ENCODE measurements at places on chromosomes 13 and 19.

- peak; percentile 35 for DNase-seq
Observed at GRCh38 chr19:22144394-22144793, 52.4 kb downstream of the ZNF676 start.

- DNase-seq = no peak
Observed at GRCh38 chr13:60494296-60494695, 97.3 kb downstream of the TDRD3 start.

DNA sequence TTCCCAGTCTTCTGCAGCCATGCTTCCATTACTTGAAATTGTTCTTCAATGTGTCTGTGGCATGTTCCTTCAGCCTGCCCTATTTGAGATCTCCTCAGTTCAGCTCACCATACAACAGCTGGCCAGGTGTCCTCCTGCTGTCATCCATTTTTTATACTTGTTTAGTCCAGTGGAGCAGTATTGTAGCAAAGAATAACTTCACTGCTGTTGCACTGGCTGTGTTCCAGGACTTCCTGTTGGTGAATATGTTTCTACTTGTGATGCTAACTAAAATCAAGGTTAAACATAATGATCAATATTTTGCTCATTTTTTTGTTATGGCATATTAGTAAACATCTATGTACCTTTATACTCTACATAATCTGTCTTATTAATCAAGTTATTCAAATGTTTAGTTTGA is 1394.1 kb downstream of the PCDH9 start:
- DNase-seq = no peak

DNA sequence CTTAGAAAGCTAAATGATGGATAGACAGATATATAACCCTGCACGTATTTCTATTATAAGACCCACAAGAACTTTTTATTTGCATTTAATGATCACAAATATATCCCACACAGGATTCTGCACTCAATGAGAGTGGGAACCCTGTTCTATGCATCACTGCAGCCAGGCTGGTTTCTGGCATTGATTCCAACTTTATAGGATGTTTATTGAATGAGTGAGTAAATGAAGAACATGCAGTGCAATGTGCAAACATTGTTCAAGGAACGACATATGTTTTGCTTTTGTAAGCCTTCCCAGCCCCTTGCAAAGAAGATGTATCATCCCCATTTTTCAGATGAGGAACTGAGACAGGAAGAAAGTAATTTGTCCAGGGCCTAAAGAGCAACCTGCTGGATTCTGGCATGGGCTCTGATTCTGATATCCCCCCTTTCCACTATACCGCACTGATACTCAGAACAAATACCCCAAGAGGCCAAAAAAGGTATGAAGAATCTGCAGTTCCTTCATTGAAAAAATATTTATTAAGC is 246.3 kb downstream of the LACC1 start:
- DNase-seq = no peak

DNA sequence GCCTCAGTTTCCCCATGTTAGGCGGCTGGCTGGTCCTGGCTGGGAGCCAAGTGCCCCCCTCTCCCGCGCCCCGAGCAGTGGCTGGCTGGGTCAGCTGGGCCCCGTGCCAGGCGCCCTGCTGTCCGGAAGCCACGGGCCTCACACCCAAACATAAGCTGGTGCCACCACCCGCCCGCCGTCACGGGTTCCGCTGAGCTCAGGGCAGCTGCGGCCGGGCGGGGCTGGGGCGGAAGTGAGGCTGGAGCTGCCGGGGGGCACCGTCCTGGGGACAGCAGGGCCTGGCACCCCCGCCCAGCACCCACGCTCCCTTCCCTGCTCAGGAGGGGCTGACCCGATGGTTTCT is 19.3 kb downstream of the HCN2 start:
- DNase-seq = no peak

DNA sequence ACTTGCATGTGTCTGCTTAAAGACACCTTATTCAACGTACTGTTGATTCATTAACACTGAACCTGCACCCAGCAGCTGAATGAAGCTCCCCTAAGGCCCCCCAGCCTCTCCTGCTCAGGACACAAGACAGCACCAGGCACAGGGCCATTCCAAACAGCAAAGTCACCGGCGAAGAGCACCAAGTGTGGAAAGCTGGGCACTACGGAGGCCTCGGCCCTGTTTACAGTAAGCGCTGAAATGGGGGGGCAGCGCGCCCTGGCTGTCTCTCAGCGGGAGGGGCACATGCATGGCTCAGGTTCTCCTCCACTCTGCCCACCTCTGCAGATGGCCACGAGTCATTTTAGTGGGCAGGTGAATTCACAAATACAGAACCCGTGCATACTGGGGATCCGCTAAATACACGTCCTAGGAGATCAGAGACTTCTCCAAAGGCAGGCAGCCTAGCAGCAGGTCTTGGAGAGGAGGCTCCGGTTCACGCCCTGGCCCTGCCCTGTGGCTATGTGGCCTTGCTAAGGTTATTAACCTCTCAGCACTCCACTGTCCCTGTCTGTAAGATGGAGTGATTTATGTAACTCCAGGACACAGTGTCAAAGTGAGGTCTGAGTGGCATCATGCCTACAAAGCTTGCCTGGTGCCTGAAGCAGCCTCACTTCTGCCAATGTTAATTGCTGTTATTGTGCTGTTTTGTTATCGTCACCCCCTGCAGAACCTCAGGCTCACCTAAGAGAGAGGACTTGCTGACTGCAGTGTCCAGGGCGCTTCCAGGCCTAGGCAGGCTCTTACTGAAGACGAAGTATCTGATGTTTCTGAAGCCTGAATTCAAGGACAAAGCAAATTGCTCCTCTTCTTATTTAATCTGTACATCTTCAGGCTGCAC is 207.4 kb upstream of the SOX1 start:
- DNase-seq = no peak

- no peak for DNase-seq
Observed at GRCh38 chr19:32682317-32682716, 6.7 kb downstream of the RGS9BP start.

GRCh38 chr13:112062571-112063570 is 4.1 kb upstream of the SOX1 start:
- DNase-seq = no peak

- no peak for DNase-seq
Observed at GRCh38 chr19:33763633-33764371, 32.9 kb upstream of the KCTD15 start.

DNA sequence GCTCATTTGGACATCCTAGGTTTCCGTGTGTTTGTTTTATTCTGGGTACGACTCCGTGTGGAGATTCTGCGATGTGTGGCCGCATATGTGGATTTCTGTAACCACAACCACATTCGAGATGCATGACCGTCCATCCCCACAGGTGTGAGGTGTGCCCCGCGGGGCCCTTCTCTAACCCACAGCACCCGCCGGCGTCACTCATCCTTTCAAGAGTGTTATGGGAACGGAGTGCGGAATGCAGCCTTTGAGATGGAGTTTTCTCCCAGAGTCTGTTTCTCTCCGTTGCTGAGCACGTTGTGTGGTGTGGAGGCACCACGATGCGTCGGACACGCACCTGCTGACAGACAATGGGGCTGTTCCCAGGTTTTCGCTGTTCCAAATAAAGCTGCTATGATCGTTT is 40.0 kb downstream of the C13orf46 start:
- no peak for DNase-seq

- peak; percentile 77 for DNase-seq
Observed at GRCh38 chr13:38763446-38764381, 76.8 kb downstream of the FREM2 start.

- DNase-seq = peak; percentile 49
Observed at GRCh38 chr13:20441879-20442278, 83.8 kb downstream of the CRYL1 start.

- no peak for DNase-seq
Observed at GRCh38 chr19:45101806-45102205, 8.8 kb downstream of the PPP1R37 start.

DNA sequence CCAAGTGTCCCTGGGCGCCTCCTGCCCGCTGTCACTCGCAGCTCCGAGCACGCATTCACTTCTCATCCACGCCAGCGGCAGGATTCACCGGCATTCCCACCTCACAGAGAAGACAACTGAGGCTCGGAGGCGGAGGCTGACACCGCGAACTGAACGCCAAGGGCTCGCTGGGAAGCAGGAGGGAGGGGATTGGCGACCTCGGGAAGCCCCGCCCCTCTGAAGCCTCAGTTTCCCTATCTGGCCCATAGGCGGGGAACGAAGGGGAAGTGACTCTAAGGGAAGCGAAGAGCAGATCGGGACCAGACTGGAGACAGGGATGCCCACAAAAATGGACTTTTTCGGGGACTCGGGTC is 256 bp downstream of the MICOS13 start:
- DNase-seq = no peak

DNA sequence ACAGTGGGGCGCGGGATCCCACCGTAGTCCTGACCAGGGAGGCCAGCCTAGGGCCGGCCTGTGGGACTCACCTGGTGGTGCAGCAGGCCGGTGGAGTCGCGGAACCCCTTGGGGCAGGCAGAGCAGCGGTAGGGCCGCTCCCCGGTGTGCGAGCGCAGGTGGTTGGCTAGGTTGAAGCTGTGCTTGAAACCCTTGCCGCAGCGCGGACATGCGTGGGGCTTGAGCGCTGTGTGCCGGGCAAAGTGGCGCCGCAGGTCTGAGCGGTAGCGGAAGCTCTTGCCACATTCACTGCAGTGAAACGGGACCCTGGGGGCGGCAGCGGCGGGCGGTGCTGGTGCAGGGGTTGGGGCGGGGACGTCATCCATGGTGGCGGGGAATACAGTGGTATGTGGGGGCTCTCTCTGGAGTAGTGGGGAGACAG is 1.8 kb downstream of the FIZ1 start:
- DNase-seq = no peak

GRCh38 chr13:72050251-72050650 is 183.2 kb upstream of the DACH1 start:
- DNase-seq = no peak

GRCh38 chr19:20926796-20927195 is 3.7 kb downstream of the ZNF85 start:
- peak; percentile 12 for DNase-seq

DNA sequence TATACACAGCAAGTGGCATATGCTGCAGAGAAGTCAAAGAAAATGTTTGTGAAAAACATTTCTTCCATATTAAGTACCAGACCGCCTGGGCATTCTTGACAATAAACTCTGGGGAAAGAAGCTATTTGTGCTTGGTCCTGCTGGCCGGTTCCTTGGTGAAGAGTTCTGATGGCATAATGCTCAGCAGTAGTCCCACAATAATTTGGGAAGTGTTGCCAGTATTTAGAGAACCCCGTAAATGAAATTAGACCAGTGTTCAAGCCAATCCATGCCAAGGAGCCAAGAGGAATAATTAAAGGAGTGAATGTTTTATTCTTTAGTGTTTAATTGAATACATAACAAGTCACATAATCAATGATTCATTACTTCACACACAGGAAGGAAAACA is 6.3 kb downstream of the KCTD12 start:
- no peak for DNase-seq

- DNase-seq = peak; percentile 56
Observed at GRCh38 chr19:4081441-4082129, 14.9 kb upstream of the ZBTB7A start.

- DNase-seq = peak; percentile 83
Observed at GRCh38 chr19:12194827-12195731, 32.2 kb downstream of the ZNF136 start.

- no peak for DNase-seq
Observed at GRCh38 chr13:74077792-74078191, 56.4 kb downstream of the KLF12 start.

DNA sequence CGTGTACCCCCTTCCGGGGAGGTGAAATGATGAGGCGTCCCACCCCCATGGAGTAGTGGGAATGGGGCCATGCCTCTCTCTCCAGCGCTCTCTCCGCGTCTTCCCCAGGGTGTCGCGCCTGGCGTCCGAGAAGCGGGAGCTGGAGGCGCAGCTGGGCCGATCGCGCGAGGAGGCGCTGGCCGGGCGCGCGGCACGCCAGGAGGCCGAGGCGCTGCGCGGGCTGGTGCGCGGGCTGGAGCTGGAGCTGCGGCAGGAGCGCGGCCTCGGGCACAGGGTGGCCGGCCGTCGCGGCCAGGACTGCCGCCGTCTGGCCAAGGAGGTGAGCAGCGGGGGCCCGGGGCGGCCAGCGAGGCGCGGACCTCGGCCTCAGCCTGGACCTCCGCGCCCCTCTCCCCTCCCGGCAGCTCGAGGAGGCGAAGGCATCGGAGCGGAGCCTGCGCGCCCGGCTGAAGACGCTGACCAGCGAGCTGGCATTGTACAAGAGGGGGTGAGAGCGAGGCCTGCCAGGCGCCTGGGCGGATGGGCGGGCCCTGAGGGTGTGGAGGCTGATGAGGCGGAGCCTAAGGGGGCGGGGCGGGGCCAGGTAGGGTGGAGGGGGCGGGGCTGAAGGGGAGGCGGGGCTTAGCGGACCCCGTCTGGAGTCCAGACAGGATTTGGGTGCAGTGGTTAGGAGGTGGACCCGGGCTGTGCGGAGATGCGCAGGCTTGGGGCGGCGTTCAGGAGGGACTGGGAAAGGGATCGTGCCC is 7.7 kb downstream of the PGLYRP1 start:
- DNase-seq = no peak

DNA sequence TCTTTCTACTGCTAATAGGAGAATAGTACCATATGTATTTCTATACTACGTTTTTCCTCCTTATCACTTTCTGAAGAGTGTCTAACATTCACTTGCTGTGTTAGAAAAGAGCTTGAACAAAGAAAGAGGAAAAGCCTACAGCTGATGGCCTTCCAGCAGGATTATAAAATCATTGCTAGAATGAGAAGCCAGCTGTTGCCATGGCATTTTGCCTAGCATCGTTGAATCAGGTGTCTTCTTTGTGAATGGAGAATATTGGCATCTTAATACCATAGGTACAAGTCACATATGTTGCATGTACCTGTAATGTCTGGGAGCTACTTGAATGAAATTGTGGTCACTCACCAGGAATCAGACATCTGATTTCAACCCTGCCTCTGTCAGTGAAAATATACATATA is 1174.9 kb downstream of the PCDH17 start:
- DNase-seq = no peak

DNA sequence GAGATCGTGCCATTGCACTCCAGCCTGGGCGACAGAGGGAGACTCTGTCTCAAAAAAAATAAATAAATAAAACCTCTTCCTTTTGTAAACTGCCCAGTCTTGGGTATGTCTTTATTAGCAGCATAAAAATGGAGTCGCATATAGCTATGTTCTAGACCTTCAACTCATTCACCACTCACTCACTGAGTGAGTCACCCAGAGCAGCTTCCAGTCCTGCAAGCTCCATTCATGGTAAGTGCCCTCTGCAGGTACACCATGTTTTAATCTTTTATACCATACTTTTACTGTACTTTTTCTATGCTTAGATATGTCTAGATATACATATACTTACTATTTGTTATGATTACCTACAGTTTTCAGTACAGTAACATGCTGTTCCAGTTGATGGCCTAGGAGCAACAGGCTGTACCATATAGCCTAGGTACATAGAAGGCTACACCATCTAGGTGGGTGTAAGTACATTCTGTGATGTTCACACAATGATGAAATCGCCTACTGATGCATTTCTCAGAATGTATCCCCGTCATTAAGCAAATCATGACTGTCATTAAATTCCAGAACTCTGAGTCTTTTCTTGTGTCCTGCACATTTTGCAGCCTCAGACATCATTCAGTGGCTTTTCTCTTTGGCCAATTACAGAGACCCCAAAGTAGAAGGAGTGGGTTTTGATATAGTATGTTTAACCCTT is 13.7 kb upstream of the FARP1 start:
- no peak for DNase-seq

All from OCI-M1 (cell line).